ENCODE measurements at places on chromosomes 5 and 9. TPM values are rescaled to one million over a fixed set of nuclear protein-coding genes. Genes with fewer than 3 reads are reported as not detected.

GPX8 gene
- not detected for total RNA-seq

PLPPR1 gene
- total RNA-seq: not detected

PELO gene
- total RNA-seq: 35.9 TPM

PCDHA9 gene
- total RNA-seq: not detected

FOXD4L3 gene
- not detected for total RNA-seq

FOXD4L6 gene
- total RNA-seq: not detected

UIMC1 gene
- 39.2 TPM for total RNA-seq

PRR7 gene
- 14.7 TPM for total RNA-seq

LHX6 gene
- total RNA-seq: not detected

ZFP37 gene
- 1.7 TPM for total RNA-seq
